ENCODE measurements at places on chromosomes 13 and 19.
A peak's percentile ranks its signal among the peaks of the same experiment; 100 is the strongest.

GRCh38 chr19:49541914-49542313, 14.1 kb downstream of the RCN3 start:
- no peak for DNase-seq

GRCh38 chr19:44947041-44947581, 1.3 kb downstream of the APOC2 start:
- no peak for DNase-seq

DNA sequence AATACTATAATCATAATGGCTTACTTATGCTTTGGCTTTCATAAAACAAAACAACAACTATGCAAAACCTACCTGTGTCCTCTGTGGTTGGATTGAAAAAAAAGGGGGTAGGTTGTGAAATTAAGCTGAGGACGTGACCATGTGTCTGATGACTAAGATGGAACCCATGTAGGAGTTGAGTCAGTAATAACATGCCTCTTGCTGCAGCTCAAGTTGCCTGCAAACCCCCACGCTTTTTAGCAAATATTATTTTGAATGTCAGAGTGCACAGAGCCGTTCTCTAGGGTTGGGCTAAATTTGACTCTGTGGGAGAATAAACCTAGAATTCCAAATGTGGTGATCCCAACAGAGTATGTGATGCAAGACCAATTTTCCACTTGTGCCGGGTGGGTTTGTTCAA, 209.3 kb downstream of the KCNRG start:
- DNase-seq, result no peak

GRCh38 chr19:38319421-38320258, at the start of gene KCNK6:
Gene KCNK6, plus strand, starts transcription at chr19:38319845. Its CDS starts 106 bp downstream, at chr19:38319951.
- peak; percentile 85 for DNase-seq

DNA sequence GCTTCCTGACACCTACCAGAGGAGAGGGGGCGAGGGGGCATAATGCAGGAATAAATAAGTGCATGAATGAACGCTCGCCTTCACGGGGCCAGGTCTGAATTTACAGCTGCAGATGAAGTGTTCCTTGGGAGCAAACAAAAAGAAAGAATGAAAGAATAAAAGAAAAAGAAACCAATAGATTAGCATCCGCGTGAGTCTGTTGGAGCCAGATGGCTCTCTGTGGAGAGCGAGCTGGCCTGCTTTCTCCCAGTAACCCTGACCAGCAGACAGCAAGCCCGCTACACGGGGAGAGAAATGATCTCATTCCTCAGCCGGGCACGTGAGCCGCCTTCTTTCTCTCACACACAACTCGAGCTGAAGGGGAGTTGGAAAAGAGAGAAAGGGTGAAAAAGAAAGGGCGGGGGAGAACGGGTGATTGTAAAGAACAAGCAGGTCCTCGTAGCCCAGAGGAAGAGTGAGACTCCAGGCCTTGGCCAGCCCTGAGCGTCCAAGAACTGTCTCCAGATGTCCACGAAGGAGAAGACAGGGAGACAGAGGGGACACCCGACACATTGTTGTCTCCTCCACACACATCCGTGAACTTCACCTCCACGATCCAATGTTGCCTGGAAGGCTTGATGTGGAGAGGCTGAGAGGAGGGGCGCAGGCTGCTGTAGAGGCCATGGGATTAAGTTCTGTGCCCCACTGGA, 81.4 kb downstream of the RNASEH2B start:
- DNase-seq, result no peak

- no peak for DNase-seq
Measured at GRCh38 chr19:29680937-29681336, 15.7 kb downstream of the PLEKHF1 start.

GRCh38 chr13:46895381-46895780, 1.5 kb downstream of the HTR2A start:
- DNase-seq, result no peak

DNA sequence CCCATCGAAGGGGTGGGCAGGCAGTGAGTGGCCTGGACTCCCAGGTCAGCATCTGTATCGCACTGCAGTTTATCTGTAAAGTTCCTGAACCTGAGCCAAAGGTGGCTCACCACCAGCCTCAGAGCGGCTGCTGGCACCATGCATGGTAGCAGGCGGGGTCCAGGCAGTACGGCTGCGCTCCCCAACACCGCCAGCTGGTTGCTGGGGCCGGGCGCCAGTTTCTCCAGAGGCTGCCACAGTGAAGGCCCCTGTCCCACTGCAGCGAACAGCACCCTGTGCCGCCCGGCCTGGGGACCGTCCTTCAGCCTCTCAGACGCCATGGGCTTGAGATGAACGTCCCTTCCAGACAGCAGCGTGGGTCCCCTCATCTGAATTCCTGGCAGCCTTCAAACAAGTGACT, 109.8 kb downstream of the KDM4B start:
- no peak for DNase-seq

GRCh38 chr19:32830231-32831014, 39.1 kb downstream of the SLC7A9 start:
- DNase-seq, result no peak

DNA sequence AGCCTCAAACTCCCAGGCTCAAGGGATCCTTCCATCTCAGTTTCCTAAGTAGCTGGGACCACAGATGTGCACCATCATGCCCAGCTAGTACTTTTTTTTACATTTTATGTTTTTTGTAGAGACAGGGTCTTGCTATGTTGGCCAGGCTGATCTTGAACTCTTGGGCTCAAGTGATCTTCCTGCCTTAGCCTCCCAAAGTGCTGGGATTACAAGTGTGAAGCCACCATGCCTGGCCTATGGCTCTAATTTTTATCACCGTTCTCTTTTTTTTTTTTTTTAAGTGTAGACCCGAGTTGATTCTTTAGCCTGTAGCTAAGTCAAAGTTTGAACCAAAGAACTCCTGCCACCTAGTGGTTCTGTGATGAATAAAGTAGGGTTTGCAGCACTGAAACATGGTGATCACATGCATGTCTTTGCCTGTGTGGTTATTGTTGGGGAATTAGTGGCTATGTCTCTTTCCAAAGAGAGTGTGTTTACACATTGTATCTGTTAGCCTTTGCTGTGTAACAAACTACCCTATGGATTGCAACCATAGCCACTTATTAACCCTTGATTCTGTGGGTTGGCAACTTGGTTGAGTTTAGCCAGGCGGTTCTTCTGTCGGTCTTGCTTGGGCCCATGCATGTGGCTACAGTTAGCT, 11.6 kb downstream of the NFILZ start:
- no peak for DNase-seq

DNA sequence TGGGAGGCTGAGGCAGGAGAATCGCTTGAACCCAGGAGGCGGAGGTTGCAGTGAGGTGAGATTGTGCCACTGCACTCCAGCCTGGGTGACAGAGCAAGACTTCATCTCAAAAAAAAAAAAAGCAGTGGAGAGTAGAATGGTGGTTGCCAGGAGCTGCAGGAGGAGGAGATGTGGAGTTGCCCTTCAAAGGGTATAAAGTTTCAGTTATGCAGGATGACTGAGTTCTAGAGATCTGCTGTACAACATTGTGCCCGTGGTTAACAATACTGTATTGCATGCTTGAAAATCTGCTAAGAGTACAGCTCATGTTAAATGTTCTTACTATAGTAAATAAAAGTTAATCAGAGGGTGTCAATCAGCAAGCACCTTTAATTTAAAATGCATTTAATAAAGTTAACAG, 28.4 kb upstream of the LATS2 start:
- no peak for DNase-seq

- no peak for DNase-seq
Measured at GRCh38 chr13:101417043-101417406, 717 bp upstream of the NALCN start.

- DNase-seq, result peak; percentile 77
Measured at GRCh38 chr13:20127562-20128458, 33.0 kb downstream of the GJA3 start.

DNA sequence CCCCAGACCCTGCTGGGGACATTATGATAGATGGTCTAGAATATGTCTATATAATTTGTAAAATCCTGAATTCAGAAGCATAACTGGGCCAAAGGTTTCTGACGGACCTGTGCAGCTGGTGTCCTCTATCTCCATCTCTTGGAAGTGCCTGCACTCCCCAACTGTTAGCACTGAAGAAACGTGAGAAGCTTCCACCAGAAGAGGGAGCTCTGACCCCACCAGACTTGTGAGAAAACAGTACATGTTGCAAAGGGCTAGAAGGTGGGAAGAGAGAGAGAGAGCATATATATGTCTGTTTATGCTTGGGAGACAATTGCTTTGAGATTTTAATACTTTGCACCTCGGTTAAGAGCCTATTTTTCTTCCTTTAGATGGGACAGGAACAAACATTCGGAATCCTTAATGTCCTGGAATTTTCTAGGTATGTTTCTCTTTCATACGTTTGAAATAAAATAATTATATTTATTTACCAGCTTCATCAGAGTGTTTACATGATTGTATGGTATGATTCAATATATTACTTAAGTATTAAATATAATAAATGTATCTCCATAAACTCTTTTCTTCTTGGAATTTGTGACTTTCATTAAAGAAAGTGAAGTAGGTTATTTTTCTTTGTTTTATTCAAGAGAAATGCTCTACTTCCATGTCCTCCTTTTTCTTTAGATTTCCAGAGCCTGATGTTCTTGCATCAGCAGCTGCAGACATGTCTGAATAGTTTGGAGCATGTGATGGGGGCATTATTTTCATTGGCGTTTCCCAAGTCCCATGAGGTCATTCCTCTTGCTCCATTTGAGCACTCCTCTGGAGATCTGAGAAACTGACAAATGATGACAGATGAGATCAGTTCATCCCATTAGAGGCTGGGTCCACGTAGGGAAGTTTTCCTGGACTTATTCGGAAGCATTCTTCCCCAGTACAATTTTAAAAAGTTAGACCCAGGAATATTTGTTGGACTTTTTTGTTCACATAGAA, 202.9 kb downstream of the ATP8A2 start:
- DNase-seq, result peak; percentile 84

- DNase-seq, result no peak
Measured at GRCh38 chr19:33472691-33473652, 48.6 kb downstream of the PEPD start.

DNA sequence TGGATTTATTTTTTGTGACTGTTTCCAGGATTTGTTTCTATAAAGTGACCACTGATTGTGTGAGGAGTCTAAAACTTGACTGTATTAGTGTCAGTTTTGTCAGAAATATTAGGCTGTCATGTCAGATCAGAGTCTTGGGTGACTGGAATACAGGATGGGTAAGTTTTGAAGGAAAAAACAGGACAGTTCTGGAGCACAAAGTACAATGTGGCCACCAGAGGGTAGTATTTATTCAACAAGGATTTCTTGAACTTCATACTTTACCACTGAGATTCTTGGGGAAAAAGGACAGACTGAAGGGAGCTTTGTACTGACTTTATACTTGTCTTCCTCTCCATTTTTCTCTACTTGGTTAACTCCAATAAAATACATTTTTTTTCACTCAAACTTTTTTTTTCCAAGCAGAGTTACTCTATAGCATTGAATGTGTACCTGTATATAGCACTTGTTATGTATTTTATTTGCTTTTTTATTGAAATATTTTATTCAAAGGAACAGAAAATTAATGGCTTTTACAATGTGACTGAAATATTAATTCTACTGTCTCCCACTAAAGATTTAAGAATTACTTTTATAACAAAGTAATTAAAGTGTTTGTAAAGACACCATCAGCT, 51.1 kb downstream of the LMO7 start:
- no peak for DNase-seq

- no peak for DNase-seq
Measured at GRCh38 chr13:91319996-91320395, 27.5 kb upstream of the MIR17HG start.

- no peak for DNase-seq
Measured at GRCh38 chr13:44231786-44232516, 141.7 kb upstream of the SERP2 start.

DNA sequence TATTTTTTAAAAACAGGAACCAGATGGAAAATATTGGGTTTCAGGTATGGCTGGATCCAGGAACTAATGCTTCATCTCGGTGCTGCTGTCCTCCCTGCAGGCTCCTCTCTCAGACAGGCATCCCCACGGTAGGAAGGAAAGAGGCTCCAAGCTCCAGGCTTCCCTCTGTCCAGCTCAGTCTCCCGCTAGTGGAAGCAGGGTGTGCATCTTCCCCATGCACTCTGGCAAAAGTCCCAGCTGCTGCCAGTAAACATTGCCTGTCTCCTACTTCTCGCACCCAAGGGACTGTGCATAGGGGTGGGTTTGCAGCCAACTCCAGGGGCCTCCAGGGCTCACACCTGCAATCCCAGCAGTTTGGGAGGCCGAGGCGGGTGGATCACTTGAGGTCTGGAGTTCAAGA, 29.2 kb downstream of the IL12RB1 start:
- DNase-seq, result no peak

- DNase-seq, result no peak
Measured at GRCh38 chr19:18135712-18136584, 17.0 kb upstream of the PIK3R2 start.

DNA sequence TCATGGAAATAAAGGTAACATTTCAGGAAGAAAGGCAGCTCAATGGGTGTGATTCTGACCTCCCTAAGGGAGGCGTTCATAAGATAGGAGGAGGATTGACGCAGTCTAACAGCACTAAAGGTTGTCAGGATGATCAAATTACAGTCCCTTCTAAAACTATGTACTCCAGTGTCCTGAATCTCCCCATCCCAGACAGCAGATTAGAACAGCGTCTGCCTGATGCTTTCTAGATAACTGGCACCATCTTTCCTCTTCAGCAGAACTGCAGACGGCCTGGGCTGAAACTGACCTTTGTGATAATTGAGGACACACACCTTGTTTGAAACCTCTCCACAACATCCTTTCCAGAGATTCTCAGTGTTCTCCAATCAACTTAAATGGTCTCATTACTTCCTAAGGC, 25.5 kb upstream of the SACS start:
- DNase-seq, result no peak

DNA sequence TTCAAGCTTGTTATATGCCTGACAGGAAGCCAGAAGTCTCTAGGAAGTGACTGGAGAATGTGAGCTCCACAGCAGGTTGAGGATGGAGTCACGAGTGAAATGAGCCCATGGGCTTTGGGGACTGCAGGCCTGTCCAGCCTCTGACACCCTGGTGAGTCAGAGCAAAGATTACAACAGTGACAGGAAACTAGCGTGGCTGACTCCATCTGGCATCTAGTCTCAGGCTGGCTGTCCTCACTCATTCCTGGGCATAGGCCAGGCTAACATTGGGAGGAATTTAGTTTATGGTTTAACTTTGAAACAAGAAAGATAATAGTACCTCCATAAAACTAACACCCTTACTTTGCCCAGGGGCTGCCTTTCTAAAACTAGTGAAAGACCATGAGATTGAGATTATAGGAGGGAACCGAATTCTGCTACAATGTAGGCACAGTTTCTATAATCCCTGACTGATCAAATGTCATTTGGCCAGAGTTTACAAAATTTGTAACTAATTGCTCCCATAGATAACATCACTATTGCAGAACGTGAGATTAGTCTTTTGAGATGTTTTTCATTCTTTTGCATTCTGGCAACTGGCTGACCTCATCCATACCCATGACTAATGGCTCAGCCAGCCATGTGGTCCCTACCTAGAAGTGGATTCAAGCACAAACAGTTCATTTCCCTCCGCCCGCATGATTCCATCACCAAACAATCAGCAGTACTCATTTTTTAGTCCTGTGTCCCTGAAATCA, 28.4 kb downstream of the PSG1 start:
- DNase-seq, result no peak

- no peak for DNase-seq
Measured at GRCh38 chr13:73433458-73433857, 374.7 kb downstream of the KLF5 start.

Measured in activated CD8-positive, alpha-beta memory T cell treated with anti-CD3 and anti-CD28 coated beads for 24 hours (primary cell).